ENCODE measurements at places on chromosomes 2 and 18.

DNA sequence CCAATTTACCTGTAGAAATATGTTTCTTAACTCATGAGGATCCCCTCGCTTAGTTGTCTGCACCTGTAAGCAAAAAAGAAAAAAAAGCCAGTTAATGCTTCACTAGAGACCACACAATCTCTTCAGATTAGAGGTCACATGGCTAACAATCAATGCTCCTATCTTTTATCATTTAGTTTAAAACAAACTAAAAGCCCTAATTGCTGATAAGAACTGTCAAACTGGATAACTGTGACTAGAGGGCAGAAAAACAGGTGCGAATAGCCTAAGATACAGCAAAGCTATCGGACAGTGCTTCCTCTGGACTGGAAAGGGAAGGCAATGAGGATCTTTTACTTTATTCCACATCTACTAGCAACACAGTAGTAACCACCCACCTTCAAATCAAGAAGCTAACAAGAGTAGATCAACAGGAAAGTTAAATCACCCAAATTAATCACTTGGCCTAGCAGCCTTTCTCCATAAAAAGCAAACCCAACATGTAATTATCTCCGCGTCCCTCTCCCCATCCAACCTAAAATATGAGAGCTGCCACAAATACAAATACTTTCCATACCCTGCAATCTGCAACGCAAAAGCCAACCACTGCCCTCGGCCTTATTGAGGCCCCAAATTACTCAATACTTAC, 734 bp downstream of the SLC25A12 start:
- no peak for DNase-seq

DNA sequence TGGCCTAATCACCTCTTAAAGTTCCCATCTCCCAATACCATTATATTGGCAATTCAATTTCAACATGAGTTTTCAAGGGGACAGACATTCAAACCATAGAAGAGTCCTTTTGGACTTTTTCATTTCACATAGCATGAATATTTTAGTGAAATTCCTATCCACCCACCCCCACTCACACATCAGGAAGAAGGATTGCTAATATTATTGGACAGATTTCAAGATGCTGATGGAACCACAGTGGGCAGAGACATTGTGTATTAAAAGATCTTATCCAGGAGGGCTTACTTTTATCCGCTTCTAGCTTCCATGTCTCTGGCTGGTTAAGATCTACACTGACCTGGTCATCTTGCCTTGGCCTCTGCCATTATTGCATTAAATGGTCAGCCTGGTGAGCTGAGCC, 297.4 kb upstream of the ACVR2A start:
- DNase-seq = no peak

- DNase-seq = no peak
These were observed 145.0 kb downstream of the DAW1 start for GRCh38 chr2:228016402-228016801.

GRCh38 chr2:12716032-12716281, 779 bp upstream of the TRIB2 start:
- peak; percentile 53 for DNase-seq

DNA sequence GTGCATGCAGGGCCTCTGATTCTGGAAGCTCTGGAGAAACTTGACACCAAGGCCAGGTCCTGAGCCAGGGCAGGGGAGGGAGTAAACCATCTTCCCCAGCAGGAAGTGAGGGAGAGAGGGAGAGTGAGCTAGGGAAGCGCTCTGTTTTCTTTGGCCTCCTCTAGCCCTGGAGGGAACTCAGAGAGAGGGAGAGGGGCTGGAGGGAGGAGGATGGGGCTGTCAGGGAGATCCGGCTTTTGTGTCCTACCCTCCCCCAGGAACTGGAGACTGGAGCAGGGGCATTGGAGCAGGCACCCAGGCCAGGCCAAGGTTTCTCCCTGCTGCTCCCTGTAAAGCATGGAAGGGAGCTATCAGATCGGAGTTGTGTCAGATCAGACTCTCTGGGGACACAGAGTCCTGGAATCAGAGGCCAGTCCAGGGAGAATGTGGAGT, 22.7 kb upstream of the PKDCC start:
- no peak for DNase-seq
